Natural killer cell treated with Interleukin-12 subunit alpha and Interleukin-12 subunit beta and Interleukin-15 and Interleukin-18, amount 100 ng/mL, for 72 hours (primary cell): ENCODE measurements at places on chromosomes 5 and 9. TPM values are rescaled to one million over a fixed set of nuclear protein-coding genes. Genes with fewer than 3 reads are reported as not detected.

DNA sequence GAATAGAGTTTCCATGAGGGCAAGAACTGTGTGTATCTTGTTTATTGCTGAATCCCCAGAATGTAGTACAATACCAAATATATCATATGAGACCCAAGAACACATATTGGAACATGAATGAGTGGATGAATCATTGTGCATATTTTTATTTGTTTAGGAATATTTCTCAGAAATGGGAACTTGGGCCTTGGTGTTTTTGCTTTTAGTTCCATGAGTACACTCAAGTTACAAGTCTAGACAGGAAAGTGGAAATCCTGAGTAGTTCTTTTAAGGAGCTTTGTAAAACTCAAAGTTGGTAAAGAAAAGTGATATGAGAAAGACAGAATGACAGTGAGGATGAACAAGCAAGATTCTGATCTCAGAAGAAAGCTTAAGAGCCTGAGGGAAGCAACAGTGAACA lies 647.0 kb downstream of the EFNA5 start:
- DNase-seq = no peak

GRCh38 chr9:91336786-91337185 lies 24.9 kb downstream of the AUH start:
- no peak for DNase-seq

DNA sequence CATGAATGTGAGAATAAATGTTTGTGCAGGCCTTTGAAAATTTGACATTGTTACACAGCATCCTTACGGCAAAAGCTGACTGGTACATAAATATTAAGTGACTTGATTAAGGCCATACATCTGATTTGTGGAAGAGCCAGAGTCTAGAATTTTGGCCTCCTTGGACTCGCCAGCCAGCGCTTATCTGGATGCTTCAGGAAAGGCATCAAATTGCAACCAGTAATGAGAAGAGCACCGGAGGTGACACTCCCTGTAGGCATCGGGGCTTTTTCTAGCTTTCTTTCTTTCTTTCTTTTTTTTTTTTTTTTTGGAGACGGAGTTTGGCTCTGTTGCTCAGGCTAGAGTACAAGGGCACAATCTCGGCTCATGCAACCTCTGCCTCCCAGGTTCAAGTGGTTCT lies 13.2 kb upstream of the IER5L start:
- no peak for DNase-seq

DNA sequence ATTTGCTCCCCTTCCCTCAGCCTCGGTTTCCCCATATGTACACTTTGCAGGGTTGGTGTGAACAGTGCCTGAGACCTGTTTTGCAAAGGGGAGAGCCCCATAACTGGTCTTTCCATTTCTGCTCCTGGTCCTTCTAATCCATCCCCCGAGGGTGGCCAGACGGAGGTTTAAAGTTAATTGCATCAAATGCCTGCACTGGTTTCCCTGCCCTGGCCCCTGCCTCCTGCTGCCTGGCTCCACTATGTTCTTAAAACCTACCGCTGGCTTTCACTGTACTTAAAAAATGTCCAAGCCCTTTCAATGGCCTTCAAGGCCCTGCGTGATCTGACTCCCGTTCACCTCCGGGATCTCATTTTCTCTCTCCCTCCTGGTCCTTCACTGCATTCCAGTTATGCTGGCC lies 183.0 kb downstream of the RGS3 start:
- peak; percentile 16 for DNase-seq

DNA sequence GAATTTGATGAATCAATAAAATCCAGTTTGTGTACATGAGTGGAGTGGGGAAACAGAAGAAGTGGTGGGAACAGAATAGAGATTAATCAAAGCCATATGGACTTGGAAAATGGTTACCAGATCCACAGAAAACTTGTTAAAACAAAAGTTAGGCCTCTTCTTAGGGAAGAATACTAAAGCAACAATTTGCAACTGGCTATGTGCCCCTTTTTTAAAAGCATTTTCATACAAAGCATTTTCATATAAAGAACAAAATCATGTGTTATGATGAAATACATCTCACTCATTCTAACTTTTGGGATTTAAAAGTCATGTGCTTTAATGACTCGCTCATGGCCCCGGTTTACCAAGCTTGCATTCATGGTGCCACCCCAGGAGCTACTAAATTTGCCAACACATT lies 276.9 kb downstream of the EFNA5 start:
- DNase-seq = no peak

GRCh38 chr5:142500227-142500905 lies 175.5 kb upstream of the SPRY4 start:
- no peak for DNase-seq

GRCh38 chr9:10605388-10605787 lies 7.4 kb downstream of the PTPRD start:
- no peak for DNase-seq

GRCh38 chr5:997001-997474 lies 11.6 kb upstream of the NKD2 start:
- DNase-seq = no peak

DNA sequence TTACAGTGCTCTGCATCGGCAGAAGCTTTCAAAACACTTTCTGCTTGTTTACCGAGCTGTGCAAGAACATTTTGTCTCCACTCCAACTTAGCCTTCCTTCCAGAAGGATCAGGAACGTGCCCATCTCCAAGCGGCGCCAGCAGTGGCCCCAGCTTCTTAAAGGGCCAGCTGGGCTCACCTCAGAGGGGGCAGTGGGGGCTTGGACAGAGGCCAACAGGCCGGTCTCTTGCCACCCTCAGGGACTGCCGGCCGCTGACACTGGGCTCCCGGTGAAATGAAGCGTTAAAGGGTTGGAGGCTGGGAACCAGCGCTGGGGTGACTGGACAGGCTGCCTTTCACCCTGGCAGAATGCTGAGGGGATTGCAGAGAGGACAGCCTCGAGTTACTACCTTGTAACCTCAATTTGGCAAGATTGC lies 67.0 kb upstream of the RNU6ATAC start:
- no peak for DNase-seq

GRCh38 chr5:95076395-95077185 lies 208.3 kb downstream of the MCTP1 start:
- no peak for DNase-seq

- DNase-seq = no peak
These were observed 180.1 kb upstream of the NREP start for GRCh38 chr5:111937094-111937493.

DNA sequence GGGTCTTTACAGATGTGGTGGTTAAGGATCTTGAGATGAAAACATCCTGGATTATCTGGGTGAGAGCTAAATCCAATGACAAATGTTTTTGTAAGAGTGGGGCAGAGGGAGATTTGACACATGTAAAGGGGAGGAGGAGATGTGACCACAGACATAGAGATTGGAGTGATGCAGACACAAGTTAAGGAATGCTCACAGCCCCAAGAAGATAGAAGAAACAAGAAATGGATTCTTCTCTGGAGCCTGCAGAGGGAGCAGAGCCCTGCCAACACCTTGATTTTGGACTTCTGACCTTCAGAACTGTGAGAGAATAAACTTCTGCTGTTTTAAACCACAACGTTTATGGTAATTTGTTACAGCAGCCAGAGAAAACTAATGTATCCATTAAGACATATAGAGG lies 21.7 kb downstream of the ITGA2 start:
- no peak for DNase-seq

- DNase-seq = no peak
These were observed 1.6 kb downstream of the NACC2 start for GRCh38 chr9:136093346-136093986.

- DNase-seq = no peak
These were observed 181.6 kb downstream of the TRIM36 start for GRCh38 chr5:114988096-114988495.

GRCh38 chr9:84791643-84792042 lies 122.1 kb downstream of the NTRK2 start:
- DNase-seq = no peak

DNA sequence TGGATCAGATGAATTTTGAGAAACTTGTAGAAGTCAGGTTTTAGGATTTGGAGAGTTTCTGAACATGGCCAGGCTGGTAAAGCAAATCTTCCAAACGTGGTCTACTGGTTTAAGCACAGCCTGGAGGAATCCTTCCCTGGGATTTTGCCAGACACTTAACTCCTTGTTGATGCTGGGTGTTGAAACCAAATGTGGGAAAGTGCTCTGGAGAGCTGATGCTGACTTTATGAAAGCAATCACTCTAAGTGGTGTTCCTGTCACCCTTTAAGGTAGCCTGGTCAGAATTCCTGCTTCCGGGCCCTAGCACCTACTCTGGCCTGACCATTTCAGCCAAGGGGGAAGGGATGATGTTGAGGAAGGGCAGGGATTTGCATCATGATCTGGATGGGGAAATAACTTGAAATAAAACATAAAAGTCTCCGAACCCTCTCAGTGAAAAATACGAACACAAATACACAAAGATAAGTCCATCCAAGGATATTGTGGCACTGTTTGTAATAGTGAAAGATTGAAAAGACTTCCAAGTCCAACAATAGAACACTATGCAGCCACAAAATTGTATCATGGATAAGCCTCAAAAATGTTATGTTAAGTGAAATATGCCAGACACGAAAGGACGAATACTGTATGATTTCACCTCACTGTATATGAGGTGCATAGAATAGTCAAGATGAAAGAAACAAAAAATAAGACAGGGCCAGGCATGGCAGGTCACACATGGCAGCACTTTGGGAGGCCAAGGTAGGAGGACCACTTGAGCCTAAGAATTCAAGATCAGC lies 57.7 kb downstream of the PDE6A start:
- no peak for DNase-seq

- no peak for DNase-seq
These were observed 64.1 kb upstream of the IRX4 start for GRCh38 chr5:1946776-1947175.

- no peak for DNase-seq
These were observed 27.3 kb upstream of the TRIM14 start for GRCh38 chr9:98146101-98146991.

DNA sequence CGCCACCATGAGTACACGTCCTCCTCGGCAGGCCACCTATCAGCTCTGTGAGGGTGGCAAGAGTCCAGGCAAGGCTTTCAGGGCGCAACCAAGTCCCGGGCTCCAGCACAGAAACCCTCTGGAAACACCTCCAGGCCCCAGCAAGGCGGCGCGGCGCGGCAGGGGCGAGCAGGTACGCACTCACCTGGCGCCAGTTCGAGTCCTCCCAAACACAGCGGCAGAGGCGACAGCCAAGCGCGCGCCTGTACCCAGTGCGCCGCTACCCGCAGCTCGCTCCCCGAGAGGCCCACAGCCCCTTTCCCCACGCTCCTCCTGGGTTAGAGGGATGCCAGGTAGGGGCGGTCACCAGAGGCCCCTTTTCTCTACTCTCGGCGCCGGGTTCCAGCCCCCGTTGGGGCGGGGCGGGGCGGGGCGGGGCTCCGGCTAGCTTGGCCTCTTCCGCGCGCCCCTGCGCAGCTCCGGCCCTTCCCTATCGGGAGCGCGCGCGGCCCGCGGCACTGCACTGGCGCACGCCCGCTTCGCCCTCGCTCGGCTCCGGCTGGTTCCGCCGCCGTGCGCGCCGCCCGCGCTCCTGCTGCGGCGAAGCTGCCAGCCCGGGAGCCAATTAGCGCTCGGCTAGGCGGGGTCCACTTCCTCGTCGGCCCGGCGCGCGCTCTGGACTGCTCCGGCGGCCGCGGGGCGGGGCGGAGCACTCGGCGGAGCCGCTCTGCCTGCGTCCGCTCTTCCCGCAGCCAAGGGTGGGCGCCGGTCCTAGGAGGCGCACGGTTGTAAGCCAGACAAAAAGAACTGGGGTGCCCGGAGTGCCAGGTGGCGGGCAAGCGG lies at the start of the genes NMRK1 and OSTF1:
Gene NMRK1 (minus strand): TSS at position 332 of the 822 bp plus-strand sequence. CDS start 5,040 bp downstream, outside the sequence.
Gene OSTF1 (plus strand): TSS at position 691 of the 822 bp plus-strand sequence. CDS start 179 bp downstream, outside the sequence.
- peak; percentile 98 for DNase-seq

DNA sequence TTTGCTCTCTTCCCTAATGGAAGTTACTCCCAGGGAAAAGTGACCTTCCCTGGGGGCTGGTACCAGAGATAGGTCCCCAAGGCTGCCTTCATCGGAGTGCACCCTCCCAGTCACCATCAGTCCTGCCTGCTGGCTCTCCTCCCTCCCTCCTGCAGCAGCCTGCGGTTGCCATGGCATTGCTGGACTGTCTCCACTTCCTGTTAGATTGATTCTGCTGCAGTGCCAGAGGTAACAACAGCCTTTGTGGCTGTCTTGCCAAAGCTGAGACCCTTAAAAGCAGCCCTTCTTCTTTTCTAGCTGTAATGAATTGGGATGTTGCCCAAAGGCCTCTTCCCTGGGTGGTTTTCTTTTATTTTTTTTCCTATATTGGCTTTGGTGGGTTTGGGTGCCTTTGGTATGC lies 78.1 kb upstream of the PRLR start:
- no peak for DNase-seq

DNA sequence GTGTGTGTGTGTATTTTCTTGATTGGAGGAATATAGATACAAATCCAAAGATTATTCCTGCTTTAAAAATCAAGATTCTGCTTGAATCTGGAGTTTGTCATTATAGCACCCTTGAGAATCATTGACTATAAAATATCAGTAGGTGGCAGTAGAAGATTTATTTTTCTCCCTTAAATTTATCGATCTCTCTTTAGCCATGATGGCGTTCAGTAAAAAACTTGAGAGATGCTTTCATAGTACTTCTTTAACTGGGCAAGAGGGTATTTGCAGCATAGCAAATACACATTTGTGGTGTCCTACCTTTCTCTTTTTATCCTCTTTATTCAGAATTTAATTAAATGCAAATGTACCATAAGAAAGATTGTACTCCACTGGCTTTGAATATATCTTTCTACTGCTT lies 307.7 kb downstream of the ADGRV1 start:
- no peak for DNase-seq

DNA sequence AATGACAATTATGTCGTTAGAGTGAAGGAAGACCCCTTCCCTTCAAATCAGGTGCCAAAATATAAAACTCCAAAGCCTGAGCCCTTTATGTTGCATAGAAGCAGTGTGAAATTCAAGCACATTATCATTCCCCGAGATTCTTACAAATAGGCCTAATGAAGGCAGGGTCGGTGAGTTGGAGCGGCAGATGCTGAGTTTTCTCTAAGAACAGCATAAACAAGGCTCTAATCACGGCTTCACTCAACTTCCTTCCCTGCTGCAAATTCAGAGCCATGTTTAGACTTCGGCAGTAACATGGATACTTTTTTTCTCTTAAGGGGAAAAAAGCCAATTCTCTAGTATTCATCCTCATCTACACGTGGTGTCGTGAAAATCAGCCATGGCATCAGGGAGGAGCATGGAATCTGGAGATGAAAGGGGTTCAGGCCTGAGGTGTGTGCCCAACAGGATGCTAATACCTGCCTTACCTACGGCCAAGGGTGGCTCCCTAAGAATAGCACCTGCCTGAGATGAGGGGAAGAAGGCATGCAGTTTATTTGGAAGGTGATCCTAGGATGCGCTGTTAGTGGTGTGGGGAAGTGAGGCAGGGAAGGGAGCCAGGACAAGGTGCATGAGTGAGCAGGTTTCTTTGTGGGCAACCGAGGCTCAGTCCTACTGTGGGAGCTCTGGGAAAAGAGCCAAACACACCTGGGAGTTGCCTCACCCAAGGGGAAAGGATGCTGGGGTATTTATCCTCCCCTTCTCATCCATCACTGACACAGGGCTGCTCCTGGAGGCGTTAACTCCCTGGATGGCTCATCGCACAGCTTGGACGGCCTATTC lies 146.8 kb upstream of the TBC1D2 start:
- DNase-seq = no peak

GRCh38 chr9:110330484-110331105 lies 7.1 kb downstream of the TXNDC8 start:
- no peak for DNase-seq

Gene C5orf52
- not detected for total RNA-seq

Gene MEIKIN
- total RNA-seq = not detected

Gene FOXD4L4
- 0.33 TPM for total RNA-seq

Gene SLC6A7
- total RNA-seq = not detected

Gene SARDH
- 0.38 TPM for total RNA-seq

Gene PCDHA7
- total RNA-seq = not detected

Gene PCDHGB2
- total RNA-seq = 0.76 TPM

Gene SCGB3A2
- total RNA-seq = not detected

Gene PCDHGA8
- 0.19 TPM for total RNA-seq
